Left lung (tissue), 14 donors: ENCODE measurements at places on chromosomes 6 and 20. TPM values are rescaled to one million over a fixed set of nuclear protein-coding genes. Genes with fewer than 3 reads are reported as not detected.

ADAM33 gene
- total RNA-seq: 15.4 TPM

CCDC170 gene
- 1.7 TPM for total RNA-seq

GUCA1A gene
- not detected for total RNA-seq

IPCEF1 gene
- total RNA-seq: 4.5 TPM

SMOC2 gene
- 7.1 TPM for total RNA-seq

HRH3 gene
- total RNA-seq: not detected

SLC17A1 gene
- total RNA-seq: not detected

F13A1 gene
- 153 TPM for total RNA-seq

SYNDIG1 gene
- 2.0 TPM for total RNA-seq

SF3B5 gene
- total RNA-seq: 130 TPM

GGTLC1 gene
- total RNA-seq: 22.4 TPM

C20orf141 gene
- total RNA-seq: not detected

NEURL2 gene
- total RNA-seq: 4.3 TPM

PEX7 gene
- 6.8 TPM for total RNA-seq

CRIP3 gene
- 0.52 TPM for total RNA-seq

SPEF1 gene
- total RNA-seq: 2.8 TPM

ADGRF5 gene
- total RNA-seq: 219 TPM

ATAT1 gene
- 8.6 TPM for total RNA-seq

EDN1 gene
- total RNA-seq: 21.7 TPM

HFE gene
- total RNA-seq: 12.7 TPM

CLDN20 gene
- total RNA-seq: not detected

MTFR2 gene
- total RNA-seq: 1.6 TPM

HLA-DQA2 gene
- total RNA-seq: 0.37 TPM

BCAS1 gene
- 1.6 TPM for total RNA-seq

SAPCD1 gene
- 3.9 TPM for total RNA-seq

FAM135A gene
- 28.8 TPM for total RNA-seq

MYT1 gene
- not detected for total RNA-seq

CCR6 gene
- not detected for total RNA-seq

CD24 gene
- total RNA-seq: 54.0 TPM

VSX1 gene
- total RNA-seq: not detected

COL12A1 gene
- 74.3 TPM for total RNA-seq

FAM110A gene
- 13.0 TPM for total RNA-seq

STX11 gene
- total RNA-seq: 18.2 TPM
